ENCODE measurements at places on chromosomes 7 and 10. TPM values are rescaled to one million over a fixed set of nuclear protein-coding genes. Genes with fewer than 3 reads are reported as not detected.

The GHRHR gene
- not detected for polyA plus RNA-seq

The IRF5 gene
- 132 TPM for polyA plus RNA-seq

The UROS gene
- polyA plus RNA-seq: 55.1 TPM

The PTPRZ1 gene
- not detected for polyA plus RNA-seq

The KLF14 gene
- 0.11 TPM for polyA plus RNA-seq

The TAS2R5 gene
- 0.33 TPM for polyA plus RNA-seq
